ENCODE measurements at places on chromosomes 2 and 18.
A peak's percentile ranks its signal among the peaks of the same experiment; 100 is the strongest.

GRCh38 chr2:111121028-111121827, 514 bp downstream of the BCL2L11 start:
- peak; percentile 53 for DNase-seq

DNA sequence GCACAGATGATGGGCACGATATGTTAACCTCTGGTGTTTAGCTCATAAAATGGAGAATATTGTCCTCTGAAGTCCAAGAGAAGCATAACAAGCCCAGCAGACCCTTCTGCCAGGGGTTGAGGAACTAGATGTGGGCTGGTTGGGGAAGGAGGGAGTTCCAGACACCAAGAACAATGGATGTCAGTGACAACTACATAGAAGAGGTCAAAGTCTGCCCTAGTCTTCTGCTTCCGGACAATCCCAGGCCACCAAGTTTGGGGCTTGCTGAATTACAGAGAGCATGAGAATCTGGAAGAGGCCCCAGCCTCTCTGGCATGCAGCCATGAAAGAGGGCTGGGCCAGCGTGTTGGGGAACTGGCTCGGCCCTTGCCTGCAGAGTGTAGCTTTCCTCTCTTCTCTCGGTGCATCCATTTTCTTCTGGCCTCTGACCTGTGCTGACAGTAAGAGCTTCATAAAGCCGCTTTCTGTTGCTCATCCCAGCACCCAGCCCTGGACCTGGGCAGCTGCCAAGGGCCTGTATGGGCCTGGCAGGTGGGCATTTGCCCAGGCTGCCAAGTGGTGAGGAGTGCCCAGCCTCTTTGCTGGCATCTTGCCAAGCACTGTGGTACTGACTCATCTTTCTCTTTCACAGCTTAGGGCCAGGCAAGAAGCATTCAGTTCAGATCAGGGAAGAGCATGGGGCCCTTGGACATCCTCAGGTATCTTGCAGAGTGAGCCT, 14.6 kb upstream of the LAPTM4A start:
- no peak for DNase-seq

GRCh38 chr2:108907822-108908712, 81.0 kb downstream of the EDAR start:
- DNase-seq, result peak; percentile 22

- no peak for DNase-seq
Measured at GRCh38 chr2:17657759-17658158, 95.9 kb downstream of the SMC6 start.

DNA sequence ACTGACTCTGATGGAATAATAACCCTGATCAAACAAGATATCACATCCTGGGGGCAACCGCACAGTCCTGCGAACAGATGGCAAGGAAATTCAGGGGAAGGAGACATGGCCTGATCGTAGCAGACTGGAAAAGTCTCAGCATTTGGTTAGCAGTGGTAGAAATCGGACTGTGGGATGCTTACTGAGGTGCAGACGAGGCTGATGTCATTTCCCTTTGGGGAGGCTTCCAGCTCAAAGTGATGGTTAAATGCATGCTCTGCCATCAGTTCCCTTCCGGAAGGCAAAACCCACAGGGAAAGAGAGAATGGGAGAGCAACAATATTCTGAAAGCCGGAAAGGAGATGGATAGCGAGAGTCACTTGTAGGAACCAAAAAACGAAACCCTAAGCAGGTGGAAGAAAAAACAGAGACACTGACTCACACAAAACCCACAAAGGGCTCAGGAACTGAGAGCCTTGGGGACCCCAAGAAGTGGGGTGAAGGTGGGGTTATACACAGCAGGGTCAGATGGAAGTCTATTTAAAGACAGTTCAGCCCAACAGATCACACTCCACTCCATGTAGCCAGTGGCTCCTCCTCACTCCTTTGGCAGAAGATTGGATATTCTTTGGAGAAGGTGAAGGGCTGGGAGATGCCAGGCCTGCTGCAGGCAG, 93.1 kb downstream of the INPP5D start:
- DNase-seq, result no peak

- peak; percentile 46 for DNase-seq
Measured at GRCh38 chr2:84800194-84800805, 80.6 kb downstream of the TRABD2A start.

GRCh38 chr2:54897420-54898310, 152.6 kb downstream of the RTN4 start:
- no peak for DNase-seq

GRCh38 chr18:63980896-63981460, 11.1 kb downstream of the SERPINB8 start:
- DNase-seq, result no peak

Data from GM13976 (cell line).